Activated naive CD8-positive, alpha-beta T cell treated with anti-CD3 and anti-CD28 coated beads, Interleukin-2, amount 50 U/mL, for 16 hours (primary cell): ENCODE measurements at places on chromosomes 6 and 20.

DNA sequence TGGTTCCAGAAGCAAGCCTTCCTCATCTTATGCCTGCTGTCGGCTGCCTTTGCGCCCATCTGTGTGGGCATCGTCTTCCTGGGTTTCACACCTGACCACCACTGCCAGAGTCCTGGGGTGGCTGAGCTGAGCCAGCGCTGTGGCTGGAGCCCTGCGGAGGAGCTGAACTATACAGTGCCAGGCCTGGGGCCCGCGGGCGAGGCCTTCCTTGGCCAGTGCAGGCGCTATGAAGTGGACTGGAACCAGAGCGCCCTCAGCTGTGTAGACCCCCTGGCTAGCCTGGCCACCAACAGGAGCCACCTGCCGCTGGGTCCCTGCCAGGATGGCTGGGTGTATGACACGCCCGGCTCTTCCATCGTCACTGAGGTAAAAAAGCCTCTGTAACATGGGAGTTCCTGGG, 366 bp downstream of the SLC22A1 start:
- no peak for DNase-seq

- no peak for DNase-seq
These were observed 150.8 kb upstream of the TAB2 start for GRCh38 chr6:149166747-149167146.

- DNase-seq: no peak
These were observed 6.4 kb downstream of the PRRC2A start for GRCh38 chr6:31626952-31627351.

- DNase-seq: no peak
These were observed 31.4 kb downstream of the RAMACL start for GRCh38 chr6:166555086-166555485.

GRCh38 chr20:46823271-46823751, 71.3 kb upstream of the EYA2 start:
- DNase-seq: no peak
